Left renal pelvis (tissue), 4 donors: ENCODE measurements at places on chromosomes 4 and X.

GRCh38 chr4:38119668-38120385 is 159.6 kb downstream of the PTTG2 start:
- DNase-seq = no peak

GRCh38 chr4:25815586-25815985 is 47.2 kb downstream of the SEL1L3 start:
- DNase-seq = no peak

- DNase-seq = no peak
Measured at GRCh38 chrX:53714580-53715345, 28.2 kb upstream of the HUWE1 start.

- no peak for DNase-seq
Measured at GRCh38 chr4:32199639-32200038, 1479.5 kb downstream of the PCDH7 start.

DNA sequence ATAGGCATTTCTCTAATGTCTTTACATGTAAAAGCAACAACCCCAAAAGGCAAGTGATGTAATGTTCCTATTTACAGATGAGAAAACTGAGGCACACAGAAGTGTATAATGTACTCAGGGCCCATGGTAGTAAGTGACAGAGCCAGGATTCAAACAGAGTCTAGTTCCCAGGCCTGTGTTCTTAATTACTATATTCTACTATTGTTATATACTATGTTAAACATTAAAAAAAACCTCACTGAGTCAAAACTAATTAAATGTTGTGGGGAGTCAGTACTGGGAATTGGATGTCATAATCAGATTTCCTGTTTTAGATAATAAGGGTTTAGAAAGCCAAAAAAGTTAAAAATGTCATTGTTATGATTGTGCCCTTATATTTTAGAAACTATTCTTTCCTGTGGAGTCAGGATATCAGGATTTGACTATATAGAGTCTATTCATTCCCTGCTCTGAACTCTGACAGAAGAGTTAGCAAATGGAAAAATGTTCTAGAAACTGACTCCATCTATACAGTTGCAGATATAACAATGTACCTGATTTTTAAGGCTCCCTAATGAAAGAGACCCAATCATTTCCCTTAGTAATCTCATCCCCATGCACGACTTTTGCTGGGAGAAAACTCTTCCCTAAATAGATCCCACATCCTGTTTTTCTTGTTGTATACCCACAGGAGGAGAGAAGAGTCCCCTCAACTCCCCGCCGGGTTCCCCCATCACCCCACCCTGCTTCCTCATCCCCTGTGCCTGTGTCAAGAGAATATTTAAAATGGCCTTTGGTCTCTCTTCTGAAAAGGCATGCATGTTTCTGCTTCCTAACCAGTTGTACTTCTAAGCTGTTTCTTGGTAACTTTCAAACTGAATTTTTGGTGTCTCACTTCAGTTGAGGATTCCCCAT is 69.7 kb downstream of the REELD1 start:
- DNase-seq = no peak

- no peak for DNase-seq
Measured at GRCh38 chr4:55706541-55706940, 70.4 kb upstream of the NMU start.

- no peak for DNase-seq
Measured at GRCh38 chr4:75844151-75844662, 58.0 kb downstream of the PPEF2 start.
